ENCODE measurements at places on chromosomes 2 and 18.

- DNase-seq, result no peak
These were observed 72.6 kb downstream of the CTAGE1 start for GRCh38 chr18:22344908-22345670.

- no peak for DNase-seq
These were observed 30.2 kb downstream of the TMEM37 start for GRCh38 chr2:119461811-119462210.

DNA sequence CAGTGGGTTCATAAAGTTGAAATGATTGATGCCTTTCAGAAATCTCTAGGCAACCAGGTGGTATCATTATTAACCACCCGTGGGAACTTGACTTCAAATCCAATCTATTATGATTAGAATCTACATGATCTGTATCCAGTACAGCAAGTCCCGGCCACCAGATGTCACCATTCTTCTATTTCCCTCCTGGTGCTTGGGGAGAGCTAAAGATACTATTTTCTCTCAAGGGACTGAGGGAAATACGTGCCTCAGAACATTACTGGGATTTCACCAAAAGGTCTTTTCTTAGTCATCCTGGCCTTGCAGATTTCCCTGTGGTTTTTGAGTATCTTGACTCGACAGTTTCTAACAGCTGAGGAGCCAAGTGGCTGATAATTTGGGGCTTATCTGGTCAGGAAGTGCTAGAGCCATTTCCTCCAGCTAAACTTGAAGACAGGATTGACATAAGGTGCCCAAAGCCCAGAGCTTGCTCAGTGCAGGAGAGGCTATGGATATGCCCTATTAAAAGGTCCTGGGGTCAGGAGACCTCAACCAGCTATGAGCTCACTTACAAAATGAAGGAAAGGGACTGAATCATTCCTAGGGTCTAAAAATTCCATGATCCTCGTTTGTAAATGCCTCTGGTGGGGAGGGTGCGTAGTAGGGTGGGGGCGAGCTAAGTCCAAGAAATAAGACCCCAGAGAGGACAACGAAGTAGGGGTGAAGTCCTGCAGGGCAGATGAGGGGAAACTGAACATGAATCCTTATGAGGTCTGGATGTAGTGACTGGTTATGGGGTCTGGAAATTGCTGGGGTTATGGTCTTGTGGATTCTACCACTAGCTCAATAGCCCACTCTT is 135.4 kb upstream of the MGAT5 start:
- DNase-seq, result peak; percentile 98

DNA sequence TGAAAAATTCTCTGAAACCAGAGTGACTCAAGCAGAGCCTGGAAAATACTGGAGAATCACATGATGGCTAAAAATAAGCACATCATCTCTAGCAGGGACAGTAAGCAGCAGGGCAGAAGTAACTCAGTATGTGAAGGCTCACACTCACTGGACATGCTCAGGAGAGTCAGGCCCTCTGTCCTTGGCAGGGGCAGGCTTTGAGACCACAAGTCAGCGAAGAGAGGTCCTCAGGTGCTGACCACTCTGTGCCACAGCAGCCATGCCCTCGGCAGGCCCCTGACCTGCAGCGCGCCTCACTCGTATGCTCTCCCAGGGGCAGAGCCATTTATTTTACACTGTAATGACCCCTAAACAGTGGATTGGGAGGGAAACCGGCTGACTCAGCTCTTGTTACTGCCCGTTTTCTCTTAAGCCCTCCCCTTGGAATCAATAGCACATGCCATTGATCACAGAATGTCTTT is 76.8 kb downstream of the MAPRE2 start:
- peak; percentile 75 for DNase-seq

GRCh38 chr2:3557639-3558204 is 411 bp downstream of the RNASEH1 start:
- DNase-seq, result no peak

- peak; percentile 4 for DNase-seq
These were observed 49.0 kb downstream of the PIAS2 start for GRCh38 chr18:46868169-46868921.

DNA sequence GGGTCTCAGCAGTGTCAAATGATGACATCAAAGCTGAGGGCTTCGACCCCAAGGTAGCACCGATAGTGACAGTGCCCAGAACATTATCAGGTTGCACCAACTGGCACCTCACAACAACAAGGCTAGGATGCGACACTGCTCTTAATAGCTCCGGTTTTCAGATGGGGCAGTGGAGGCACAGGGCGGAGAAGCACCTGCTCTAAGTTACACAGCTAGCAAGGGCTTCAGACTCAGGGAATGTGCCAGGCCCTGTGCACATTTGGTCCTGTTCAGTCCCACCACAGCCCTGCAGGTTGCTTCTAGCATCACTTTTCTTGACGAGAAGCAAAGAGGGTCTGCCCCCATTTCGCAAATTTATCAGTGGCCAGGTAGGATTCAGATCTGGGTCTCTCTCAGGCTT is 74.1 kb downstream of the DGKD start:
- DNase-seq, result no peak

GRCh38 chr2:165558832-165559231 is 89.3 kb downstream of the CSRNP3 start:
- peak; percentile 11 for DNase-seq

DNA sequence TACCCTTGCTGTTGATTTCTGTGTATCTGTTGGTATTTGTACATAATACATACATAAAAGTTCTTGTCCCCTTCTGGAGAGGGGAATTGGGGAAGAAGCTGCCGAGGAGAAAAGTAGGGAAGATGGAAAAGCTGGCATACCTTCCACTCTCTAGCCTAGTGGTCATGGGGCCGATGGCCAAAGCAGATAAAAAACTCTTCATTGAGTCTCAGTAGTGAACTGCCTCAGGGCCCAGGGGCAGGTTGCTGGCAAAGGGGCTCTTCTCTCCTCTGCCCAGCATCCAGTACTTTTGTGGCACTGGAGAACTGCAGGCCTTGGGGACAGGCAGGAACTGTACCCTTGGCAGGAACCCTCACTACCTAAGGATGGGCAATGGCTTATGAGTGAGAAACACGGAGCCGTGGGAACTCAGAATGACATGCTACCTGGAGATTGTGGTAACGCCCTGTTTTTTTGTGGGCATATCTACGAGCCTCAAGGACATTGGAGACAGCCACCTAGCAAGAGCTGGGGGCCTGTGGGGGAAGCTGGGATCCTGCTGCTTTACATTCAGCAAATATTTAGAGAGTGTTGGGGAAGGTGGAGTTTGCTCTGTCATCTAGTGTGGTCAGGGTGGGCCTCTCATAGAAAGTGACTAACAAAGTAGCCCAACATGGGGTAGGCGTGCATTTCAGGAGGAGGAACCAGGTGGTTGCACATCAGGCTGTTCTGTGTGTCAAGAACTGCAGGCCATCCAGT is 22.6 kb upstream of the ITGB6 start:
- no peak for DNase-seq

DNA sequence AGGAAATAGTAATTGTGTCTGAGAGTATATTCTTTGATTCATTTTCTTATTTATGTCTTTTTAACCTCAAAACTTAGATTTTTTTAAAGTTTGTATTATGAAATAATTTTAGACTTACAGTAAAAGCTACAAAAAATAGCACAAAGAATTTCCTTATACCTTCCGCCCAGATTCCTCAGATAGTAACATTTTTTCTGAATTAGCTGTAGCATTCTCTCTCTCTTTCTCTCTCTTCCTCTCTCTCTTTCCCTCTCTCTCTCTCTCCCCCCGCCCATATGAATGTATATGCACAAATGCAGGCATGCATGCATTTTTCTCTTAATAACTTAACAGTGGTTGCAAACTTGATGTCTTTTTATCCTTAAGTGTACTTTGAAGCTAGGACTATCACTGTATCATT is 361.1 kb upstream of the NRP2 start:
- DNase-seq, result peak; percentile 57

GRCh38 chr18:55920063-55920462 is 332.1 kb upstream of the TCF4 start:
- DNase-seq, result no peak

DNA sequence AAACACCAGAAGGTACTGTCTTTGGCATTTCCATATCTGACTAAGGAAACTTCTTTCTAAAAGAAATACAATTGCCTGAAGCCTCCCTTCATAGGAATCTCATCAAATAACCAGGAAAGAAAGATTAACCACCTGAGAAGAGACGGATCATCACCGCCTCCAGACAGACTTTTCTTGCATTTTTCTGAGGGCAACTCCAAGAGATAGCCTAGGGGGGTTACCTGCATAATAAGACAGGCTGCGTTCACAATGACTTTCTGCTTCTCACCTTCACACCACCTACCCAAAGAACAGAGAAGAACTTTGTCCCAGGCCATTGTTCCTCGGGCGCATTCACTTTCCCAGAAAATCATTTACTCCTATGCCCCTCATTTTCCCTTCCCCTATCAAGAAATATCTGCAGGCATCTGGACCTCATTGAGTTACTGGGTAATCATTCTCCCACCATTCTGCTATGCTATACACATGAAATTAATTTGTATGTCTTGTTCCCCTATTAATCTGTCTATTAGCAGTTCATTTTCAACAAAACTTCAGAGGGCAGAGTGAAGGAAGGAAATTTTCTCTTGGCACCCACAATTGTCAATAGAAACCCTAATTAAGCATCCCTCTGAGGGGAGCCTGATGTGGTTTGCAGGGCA is 8.3 kb upstream of the POMC start:
- no peak for DNase-seq

DNA sequence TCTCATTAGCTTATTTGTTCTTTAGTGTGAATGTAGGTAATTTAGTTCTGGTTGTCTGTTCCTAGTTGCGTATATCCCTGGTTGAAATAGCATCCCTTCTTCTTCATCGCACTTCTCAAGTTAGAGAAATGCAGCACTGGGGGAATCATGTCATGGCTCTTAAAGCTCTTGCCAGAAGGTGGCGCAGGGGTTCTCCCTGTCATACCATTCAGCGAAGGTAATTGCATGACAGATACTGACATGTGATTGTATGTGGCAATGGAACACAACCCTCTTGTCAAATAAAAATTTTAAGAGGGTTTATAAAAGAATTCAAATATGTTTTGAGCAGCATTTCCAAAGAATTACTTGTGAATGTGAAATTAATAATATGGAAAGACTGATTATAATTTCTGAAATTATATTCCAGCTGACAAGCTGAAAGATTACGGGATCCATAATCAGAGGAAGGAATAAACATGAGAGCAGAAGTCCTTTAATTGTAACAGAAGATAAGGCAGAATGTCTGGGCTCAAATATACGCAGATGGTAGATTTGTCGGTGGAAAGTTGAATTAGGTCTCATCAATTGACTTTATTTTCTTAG is 411.7 kb downstream of the DSEL start:
- peak; percentile 75 for DNase-seq

DNA sequence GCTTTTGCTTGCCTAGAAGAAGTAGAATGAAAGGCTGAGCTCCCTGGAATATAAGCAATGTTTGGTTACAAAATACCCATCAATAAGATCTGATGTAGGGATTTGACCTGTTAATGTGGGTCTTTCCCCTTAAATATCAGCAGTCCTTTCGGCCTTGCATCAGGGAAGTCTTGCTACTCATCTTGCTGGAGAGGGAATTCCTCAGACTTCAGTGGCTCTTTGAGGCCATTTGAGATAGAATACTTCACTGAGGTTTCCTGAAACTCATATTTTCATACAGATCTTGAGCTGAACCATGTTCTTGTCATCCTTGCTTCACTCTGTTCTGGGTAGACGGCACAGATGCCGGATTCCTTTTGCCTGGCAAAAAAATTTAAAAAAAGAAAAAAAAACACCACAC is 3.9 kb downstream of the TWIST2 start:
- DNase-seq, result no peak

GRCh38 chr2:137969418-137969765 is 5.1 kb downstream of the HNMT start:
- peak; percentile 94 for DNase-seq

GRCh38 chr2:216159646-216160045 is 50.5 kb downstream of the XRCC5 start:
- peak; percentile 35 for DNase-seq

- no peak for DNase-seq
These were observed 219.0 kb downstream of the ACTR3 start for GRCh38 chr2:114108824-114109416.

- DNase-seq, result no peak
These were observed 1276.1 kb upstream of the FAM98A start for GRCh38 chr2:34875091-34875745.

- peak; percentile 83 for DNase-seq
These were observed 81.8 kb upstream of the HPCAL1 start for GRCh38 chr2:10220902-10221391.

- no peak for DNase-seq
These were observed 85.2 kb downstream of the MDH1 start for GRCh38 chr2:63673865-63674533.

DNA sequence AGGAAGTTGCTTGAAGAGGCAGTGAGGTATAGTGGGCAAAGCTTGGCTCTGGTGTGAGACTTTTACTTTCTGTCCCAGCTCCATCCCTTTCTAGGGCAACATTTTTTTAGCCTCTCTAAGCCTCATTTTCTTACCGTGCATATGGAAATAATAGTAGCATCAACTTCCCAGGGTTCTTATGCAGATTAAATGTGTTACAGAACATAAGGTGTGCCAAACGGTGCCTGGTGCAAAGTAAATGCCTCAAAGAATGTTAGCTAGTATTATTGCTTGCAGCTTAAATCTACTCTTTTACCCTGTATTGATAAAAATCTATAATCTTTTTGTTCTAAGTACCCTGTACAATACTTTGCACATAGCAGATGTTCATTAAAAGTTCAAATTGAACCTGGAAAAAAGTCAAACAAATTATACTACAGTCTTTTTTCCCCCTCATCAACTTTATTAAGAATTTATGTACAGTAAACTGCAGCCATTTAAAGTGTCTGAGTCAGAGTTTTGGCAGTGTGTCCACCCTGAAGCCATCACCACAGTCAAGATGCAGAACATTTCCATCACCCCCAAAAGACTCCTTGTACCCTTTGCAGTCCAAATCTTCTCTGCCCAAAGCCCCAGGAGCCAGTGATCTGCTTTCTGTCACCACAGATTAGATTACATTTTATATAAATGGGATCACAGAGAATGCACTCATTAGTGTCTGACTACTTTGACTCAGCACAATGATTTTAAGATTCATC is 10.6 kb downstream of the MAPRE2 start:
- DNase-seq, result no peak

DNA sequence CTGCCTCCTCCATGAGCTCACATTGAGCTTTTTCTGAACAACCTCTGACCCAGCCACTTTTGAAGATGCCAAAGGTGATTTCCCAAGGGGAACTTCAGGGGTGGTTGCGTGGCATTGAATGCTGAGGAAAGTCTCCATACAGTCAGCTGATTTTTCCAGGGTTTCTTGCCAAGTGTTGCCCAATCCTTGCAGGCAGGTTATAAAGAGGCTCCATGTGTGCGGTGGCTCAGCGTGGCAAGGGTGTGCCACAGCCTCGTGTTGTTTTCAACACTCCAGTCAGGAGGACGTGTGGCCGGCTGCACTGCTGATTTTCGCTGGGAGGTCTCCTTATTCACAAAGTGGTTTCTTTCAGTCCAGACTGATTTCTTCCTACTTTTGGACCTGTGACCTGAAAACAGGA is 81.4 kb upstream of the GATA6 start:
- DNase-seq, result peak; percentile 48

GRCh38 chr2:186887107-186888090 is 38.4 kb upstream of the ZSWIM2 start:
- peak; percentile 46 for DNase-seq

GRCh38 chr2:8495189-8495989 is 186.5 kb upstream of the ID2 start:
- DNase-seq, result no peak
